ENCODE measurements at places on chromosomes 3 and 15.
A peak's percentile ranks its signal among the peaks of the same experiment; 100 is the strongest.

DNA sequence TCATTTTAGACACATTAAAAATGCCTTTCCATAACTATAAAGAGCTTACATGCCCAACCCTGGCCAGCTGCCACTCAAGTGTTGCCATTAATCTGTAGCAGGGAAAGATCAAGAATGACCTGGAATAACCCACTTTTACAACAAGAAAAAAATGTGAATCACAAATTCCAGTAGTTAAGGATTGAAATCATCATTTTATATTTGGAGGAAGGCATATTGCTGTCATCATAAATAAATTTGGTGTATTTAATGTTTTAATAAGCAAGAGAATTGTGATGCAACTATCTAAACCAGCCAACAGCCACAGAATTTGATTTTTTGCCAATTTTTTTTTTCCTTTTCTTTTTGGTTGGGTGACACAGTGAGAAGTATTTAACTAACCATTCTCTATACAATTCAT lies 240.0 kb upstream of the SEMA6D start:
- DNase-seq = no peak

- DNase-seq = no peak
Observed at GRCh38 chr15:97235611-97235985, 724.9 kb upstream of the ARRDC4 start.

DNA sequence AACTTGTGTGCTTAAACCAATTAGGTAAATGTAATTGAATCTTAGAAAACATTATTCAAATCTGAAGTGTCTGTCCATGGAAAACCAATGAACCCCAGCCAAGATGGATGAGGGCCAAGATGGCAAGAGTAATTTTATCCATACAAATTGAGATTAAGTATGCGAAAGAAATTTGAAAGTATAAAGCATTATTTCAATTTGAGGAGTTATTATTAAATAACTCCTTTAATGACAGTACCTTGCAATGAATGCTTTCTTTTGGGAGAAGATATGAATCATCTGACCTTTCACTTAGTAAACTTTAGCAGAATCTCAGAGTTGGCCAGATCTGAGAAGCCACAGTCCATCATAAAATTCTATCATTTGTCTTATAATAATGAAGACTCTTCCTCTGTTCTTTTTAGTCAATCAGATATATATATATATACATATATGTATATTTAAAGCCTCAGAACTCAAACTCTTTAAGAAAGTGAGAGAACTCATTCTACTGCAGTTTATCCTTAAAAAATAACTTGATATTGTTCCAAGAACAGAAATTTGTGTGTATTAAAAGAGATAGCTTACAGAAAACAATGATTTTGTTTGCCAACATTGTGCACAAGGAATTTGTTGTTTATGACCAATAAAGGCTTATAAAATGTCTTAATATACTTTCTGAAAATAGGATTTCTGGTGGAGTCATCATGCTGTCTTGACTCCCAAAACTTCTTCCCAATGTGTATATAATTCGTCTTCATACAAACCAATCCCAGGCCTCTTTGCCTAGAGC lies 434.8 kb upstream of the THBS1 start:
- DNase-seq = no peak

- no peak for DNase-seq
Observed at GRCh38 chr3:172464306-172464705, 16.1 kb upstream of the GHSR start.

- DNase-seq = no peak
Observed at GRCh38 chr3:32471246-32471645, 31.4 kb downstream of the CMTM6 start.

- no peak for DNase-seq
Observed at GRCh38 chr3:143483214-143483613, 363.6 kb downstream of the CHST2 start.

- no peak for DNase-seq
Observed at GRCh38 chr15:42153874-42154211, 2.6 kb downstream of the PLA2G4F start.

- DNase-seq = no peak
Observed at GRCh38 chr3:106759731-106760130, 617.5 kb upstream of the CCDC54 start.

GRCh38 chr15:89926158-89926557 lies 13.4 kb upstream of the ARPIN start:
- DNase-seq = no peak

GRCh38 chr3:197027896-197028727 lies 1.5 kb downstream of the MELTF start:
- DNase-seq = peak; percentile 31

- DNase-seq = no peak
Observed at GRCh38 chr3:107344722-107345121, 32.5 kb upstream of the CCDC54 start.

DNA sequence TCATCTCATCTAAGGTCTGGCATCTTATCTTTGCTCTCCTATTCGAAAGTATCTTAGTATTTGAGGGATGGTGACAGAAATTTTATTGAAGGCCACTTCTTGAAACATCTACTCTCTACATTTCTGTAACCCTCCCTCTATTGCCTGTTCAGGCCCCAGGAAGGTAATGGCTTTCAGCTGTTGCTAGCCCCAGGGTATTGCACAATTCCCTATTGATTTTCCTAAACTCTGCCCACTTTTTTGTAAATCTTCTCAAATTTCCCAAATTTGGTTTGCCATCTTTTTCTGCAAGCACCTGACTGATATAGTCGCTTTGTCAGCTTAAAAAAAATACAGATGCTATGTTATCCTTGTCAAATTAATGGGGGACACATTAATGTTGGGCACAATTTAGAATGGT lies 242.1 kb downstream of the RAP2B start:
- DNase-seq = no peak

GRCh38 chr3:100561459-100562158 lies 47.8 kb upstream of the ADGRG7 start:
- no peak for DNase-seq

DNA sequence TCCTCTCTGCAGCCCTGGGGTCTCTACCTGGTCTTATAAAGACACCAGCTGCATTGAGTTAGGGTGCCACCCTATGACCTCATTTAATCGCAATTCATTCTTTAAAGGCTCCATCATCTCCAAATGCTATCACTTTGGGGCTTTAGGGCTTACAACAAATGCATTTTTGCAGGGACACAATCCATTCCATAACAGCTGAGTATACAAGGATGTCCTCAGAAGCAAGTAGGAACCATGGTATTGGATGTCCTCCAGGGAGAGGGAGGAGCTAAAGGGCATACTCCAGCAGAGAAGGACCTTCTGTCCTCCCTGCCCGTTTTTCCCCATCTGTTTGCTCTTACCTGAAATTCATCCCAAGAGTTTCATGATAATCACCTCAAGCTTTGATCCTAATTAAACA lies 30.3 kb downstream of the UMPS start:
- DNase-seq = no peak

GRCh38 chr15:84826369-84826823 lies 9.2 kb downstream of the ALPK3 start:
- DNase-seq = peak; percentile 47

DNA sequence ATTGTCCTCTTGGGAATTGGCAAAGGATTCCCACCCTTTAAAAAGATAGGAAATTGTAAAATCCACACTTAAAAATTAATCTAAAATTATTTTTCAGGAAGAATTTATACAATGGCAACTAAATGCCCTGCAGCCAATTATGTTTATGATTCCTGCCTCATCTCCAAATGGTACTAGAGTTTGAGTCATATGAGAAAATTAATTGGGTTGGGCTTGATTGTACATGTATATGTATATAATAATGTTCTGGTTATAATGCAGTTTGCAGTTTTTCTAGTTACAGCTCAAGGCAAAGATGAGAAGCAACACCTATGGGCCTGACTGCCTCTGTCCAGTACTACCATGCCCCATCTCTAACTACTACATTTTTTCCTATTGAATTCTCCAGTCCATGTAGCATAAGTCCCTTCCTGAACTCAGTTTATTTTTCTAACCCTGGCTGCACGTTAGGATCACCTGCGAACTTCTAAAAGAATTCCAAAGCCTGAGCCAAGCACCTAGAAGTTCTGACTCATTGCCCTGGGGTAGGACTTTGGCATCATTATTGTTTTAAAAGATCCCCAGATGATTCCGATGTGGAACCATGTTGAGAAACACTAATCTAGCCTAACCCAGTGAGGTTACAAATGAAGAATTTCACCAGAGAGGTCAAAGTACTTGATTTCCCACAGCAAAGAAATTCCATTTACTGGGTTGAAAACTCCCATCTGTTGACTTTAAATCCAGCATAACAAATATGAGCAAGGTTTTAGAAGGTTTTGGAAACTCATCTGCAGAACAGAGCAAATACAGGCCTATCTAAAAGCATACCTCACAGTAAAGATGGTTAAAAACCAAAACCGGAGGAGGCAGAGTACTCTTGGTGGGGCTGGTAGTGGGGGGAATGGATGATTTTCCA lies 19.4 kb downstream of the TGFBR2 start:
- DNase-seq = no peak

DNA sequence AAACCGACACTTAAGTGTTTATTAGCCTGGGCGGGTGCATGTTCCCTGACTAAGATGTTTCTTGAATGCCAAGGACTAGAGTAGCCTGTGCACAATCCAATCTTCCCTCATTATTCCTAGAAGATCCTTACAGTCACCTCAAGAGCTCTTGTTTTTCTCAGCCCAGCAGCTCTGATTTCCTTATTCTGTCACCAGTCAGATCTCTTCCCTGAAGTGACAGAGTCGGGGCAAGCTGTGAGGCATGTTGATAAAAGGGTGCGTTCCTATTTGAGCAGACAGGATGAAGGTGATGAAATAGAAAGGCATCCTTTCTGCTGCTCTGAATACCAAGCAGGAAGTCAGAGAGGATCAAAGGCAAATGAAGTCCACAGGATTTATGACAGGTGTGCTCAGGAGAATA lies 125.6 kb upstream of the MCTP2 start:
- DNase-seq = no peak

GRCh38 chr3:39499651-39500273 lies 32.3 kb downstream of the MOBP start:
- no peak for DNase-seq

DNA sequence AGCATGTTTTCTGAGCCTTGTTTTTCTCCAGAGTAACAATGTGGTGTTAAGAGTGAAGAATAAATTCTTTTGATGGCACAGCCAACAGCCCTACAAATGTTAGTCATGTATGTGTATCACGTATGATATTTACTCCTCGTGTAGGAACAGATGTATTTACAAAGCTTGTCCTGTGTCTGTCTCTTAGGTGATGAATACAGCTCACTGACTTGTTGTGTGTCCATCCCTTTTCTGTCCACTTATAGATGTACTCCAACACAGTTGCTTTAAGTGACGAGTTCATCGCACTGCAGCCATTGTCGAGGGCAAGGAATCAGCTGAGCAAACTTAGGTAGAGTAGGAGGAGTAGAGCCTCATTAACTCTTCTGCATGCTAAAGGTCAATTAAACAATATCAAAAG lies 78.1 kb downstream of the DCUN1D1 start:
- no peak for DNase-seq

- DNase-seq = no peak
Observed at GRCh38 chr3:17175187-17175807, 290.5 kb downstream of the PLCL2 start.

- DNase-seq = no peak
Observed at GRCh38 chr3:73832426-73832825, 207.7 kb upstream of the PDZRN3 start.

DNA sequence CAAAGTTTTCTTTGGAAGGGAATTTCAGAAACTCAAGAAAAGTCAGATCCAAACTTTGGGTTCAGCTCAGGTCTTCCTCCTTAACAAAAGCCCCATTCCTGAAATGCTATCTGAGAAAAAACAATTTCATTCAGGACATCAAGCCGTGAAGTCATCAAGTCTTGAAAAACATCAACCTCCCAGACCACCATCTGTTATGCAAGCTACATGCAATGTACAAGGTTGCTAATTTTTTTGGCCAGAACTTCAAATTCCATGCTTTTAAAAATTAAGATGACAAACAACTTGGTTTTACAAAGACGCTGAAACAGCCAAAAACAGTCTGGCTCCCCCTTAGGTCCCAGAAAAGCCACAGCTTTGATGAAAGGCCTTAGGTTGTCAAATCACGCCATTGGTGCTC lies 53.9 kb upstream of the WNT5A start:
- DNase-seq = no peak

DNA sequence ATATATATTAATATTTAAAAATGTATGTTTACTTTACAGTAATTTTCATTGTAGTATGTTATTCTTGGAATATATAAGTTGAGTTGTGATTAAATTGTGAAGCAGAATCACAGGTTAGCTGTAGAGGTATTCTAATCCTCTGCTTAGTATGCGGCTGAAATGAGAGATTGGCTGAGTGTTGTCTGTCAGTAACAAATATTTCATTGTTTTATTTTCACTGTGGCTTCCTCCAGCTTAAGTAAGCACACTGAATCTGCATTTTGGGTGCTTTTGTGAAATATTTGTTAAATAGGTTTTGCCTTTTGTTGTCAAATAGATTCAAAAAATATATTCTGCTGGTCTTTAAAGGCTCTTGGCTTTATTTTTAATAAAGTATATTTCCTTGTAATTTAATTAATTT lies 357.5 kb downstream of the CADM2 start:
- no peak for DNase-seq

DNA sequence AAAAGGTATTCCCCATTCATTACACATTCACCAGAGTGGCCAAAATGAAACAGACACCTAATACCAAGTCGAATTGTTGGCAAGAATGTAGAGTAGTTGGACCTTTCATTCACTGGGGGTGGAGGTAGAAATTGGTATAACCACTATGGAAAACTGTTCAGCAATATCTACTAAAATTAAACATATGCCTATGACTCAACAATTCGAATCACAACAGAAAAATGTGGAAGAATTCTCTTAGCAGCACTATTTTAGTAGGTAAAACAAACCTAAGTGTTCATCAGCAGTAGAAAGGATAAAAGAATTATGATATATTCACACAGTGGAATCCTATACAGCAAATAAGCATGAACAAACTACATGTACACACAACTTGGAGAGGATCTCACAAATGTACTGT lies 30.6 kb downstream of the POLG start:
- no peak for DNase-seq

DNA sequence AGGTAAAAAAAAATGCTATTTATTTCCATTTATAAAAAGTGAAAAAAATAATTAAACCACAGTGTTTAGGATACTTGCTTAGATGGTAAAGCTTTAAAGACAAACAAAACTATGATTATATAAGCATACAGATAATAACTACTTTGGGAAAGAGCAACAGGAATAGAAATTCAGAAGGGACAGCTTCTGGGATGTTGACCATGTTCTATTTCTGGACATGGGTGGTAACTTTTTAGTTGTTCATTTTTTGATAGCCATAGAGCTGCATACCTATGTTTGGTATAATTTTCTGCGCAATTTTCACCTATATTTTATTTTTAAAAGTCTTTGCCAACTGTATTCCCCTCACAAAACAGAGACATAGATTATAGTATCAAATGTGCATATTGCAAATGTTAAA lies 572.0 kb upstream of the NR2F2 start:
- DNase-seq = no peak

GRCh38 chr3:125386811-125387210 lies 11.7 kb upstream of the ZNF148 start:
- no peak for DNase-seq

- DNase-seq = no peak
Observed at GRCh38 chr15:69897061-69897460, 200.7 kb downstream of the TLE3 start.

DNA sequence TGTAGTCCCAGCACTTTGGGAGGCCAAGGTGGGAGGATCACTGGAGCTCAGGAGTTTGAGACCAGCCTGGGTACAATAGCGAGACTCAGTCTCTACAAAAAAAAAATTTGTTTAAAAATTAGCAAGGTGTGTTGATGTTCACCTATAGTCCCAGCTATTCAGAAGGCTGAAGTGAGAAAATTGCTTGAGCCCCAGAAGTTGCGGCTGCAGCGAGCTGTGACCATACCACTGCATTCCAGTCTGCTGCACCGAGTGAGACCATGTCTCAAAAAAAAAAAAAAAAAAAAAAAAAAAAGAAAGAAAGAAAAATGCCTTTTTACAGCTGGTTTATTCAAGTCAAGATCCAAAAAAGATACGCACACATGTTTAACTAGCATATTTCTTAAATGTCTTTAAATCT lies 17.0 kb upstream of the MUC20 start:
- no peak for DNase-seq

Data from right cardiac atrium (tissue), 5 donors.